ENCODE measurements at places on chromosomes 13 and 19.

DNA sequence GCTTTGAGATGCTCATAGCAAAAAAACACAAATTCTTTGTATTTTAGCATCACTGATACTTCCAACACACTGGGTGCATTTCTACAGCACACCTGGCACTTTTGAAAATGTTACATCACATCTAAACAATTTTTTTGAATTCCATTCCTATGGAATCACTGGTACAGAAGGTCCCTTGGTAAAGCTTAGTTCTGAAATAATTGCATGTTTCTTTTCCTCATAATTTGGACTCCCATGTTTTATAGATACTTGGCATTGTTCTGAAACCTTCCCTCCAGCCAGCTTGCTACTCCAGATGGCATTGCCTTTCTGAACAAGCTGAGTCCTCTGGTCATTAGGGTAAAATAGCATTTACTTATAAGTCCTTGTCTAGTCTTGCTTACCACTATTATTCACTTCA, 481.3 kb upstream of the GPC6 start:
- no peak for DNase-seq

GRCh38 chr13:111912991-111913760, 153.8 kb upstream of the SOX1 start:
- DNase-seq = no peak

DNA sequence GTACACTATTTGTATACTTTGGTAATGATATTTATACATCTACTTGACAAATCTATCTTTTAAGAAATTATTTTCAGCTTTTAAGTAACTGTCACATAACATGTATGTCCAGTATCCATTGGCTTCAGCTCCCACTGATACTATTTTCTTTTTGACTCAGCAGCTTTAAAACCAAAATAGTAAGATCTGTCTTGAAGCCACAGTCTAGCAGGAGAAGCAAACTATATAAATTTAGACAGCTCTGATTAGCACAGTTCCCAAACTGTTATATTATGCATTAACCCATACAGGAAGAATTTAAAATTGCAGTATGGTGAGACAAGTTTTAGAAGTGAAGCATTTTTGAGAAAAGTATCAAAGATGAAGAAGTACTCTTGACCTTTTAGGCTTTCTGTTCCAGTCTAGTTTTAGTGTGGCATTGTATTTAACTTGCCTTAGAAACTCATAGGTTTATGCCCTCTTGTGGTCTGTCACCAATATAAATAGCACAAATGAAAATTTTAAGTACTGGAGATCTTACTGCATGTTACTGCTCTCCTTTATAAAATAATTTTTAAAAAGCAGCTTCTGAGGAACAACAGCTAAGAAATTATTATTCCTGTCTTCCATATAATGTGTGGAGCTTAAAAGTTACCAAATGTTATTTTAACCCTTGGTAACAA, 24.7 kb downstream of the URI1 start:
- no peak for DNase-seq

DNA sequence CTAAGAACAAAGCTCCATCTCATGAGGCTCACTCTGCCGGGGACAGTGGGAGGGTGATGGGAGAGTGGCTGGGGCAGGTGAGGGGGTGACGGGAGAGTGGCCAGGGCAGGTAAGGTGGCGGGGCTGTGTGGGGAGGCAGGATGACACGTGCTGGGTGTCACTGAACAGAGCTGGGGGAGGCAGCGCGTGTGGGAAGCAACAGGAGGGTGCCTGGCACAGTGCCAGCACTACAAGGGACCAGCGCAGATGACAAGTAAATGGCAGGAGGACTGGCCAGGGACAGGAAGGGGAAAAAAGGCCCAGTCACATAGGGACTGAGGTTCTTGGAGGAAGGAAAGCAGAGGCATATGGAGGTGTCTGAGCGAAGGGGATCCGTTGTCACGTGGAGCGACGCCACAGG, 129.9 kb downstream of the RNF17 start:
- DNase-seq = no peak

GRCh38 chr13:110430391-110431336, 123.6 kb downstream of the COL4A2 start:
- DNase-seq = no peak

GRCh38 chr13:113365971-113366588, 2.1 kb upstream of the GRTP1 start:
- no peak for DNase-seq

GRCh38 chr19:39676004-39676403, 20.3 kb downstream of the LGALS16 start:
- DNase-seq = no peak

Data from CD4-positive, alpha-beta T cell treated with Interleukin-15 for 4 hours (primary cell).